ENCODE measurements at places on chromosomes 7 and 10.

- no peak for DNase-seq
These were observed 38.4 kb downstream of the BAMBI start for GRCh38 chr10:28715757-28716156.

- DNase-seq = no peak
These were observed at the start of gene ARHGAP21 for GRCh38 chr10:24723788-24724380. Gene ARHGAP21, minus strand, starts transcription at chr10:24723887. Its CDS starts 1,988 bp downstream, at chr10:24721899.

DNA sequence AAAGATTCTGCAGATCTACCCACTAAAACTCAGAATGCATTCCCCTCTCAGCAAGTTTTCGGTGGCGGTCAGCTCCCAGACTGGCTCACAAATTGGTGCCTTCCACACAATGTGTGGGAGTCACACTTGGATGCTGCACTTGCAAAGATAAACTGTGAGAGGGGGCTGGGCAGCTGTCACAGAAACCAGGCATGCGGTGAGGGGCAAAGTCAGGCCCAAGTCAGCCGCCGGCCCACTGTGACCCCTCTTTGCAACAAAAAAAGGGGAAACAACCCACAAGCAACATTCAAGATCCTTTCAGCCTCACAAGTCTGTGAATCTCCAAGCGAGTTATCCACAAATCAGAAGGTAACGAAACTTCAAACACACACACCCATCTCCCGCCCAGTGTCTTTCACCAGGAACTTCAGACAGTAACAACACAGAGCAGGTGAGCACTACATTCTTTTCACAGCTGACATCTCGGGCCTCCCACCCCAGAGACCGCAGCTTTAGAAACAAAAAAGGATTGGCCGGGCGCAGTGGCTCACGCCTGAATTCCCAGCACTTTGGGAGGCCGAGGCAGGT is 32.0 kb downstream of the SNX8 start:
- no peak for DNase-seq

DNA sequence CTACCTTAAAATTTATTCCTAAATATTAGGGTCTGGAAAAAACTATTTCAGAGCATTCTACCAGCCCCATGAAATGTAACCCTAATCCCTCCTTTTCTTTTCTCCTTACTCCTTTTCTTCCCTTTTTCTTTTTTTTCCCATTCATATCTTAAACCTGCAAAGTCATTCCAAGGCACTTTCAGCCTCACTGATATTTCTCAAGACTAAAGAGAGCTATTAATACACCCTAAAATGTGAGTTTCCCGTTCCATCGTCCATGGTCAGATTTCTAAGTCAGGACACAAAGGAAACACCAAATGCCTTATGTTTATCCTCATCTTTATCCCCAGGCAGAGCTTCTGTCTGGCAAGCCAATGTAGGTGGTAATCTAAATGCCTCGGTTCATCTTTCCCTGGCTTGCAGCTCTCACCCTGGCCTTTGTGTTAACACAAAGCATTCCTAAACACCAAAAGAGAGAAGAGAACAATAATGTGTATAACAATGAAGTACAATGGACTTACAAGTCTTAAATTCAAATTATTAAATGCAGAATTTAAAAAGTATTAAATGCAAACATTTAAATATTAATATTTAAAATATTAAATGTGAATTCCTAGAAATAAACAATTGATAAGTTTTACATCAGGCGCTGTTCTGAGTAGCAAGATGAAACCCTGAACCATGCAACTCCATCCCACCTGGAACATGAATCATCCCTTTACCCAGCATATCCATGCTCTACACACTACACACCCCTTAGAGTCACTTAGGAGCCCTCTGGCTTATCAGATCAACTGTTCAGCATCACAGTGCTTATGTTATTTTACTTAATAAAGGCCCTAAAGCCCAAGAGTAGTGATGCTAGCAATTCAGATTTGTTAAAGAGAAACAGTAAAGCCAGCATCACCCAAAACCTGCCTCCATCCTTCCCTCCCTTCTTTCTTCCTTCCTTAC is 26.8 kb downstream of the MICU1 start:
- DNase-seq = no peak

DNA sequence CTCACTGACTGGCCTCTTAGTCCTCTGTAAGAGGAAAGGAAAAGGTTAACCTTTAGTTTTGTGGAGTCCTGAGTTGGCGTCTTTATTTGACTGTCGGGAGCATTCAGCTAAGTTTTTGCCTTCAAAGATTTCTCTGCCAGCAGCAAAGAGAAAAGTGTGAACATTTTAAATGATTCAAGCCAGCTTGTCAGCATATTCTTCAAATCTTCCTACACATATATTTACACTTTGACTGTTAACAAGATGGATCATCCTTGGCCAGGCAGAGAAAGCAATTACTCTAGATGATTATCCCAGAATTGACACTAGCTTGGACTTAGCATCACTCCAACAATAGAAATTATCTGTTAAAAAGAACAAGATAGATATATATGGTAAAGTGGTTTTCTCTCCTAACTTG is 15.8 kb upstream of the YAE1 start:
- DNase-seq = no peak

DNA sequence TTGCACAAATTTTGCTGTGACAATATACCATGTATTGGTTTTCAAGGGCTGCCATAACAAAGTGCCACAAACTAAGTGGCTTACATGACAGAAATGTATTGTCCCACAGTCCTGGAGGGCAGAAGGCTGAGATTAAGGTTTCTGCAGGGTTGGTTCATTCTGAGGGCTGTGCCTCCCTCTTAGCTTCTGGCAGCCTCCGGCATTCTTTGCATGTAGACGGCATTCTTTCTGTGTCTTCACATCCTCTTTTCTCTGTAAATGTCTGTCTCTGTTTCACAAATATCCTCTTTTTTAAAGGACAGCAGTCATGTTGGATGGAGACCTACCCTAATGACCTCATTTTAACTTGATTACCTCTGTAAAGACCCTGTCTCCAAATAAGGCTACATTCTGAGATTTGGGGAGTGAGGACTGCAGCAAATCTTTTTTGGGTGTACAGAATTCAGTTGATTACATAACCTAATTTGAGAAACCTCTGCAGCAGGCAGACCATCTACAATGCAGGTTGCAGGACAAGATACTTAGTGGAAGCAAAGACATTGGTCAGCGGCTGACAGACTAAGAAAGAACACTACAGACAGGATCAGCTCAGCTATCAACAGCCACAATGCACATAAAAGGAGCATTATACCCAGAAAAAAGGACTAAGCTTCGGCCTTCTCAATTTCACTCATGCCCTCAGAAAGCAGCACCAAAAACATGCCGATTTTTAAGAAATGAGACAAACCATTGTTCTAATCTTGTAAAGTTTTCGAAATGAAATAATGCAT is 84.6 kb upstream of the FAM3C start:
- DNase-seq = no peak

All from cerebellar nuclear complex (tissue), 1 donor.